K562 (cell line): ENCODE measurements at places on chromosomes 7 and 10. TPM values are rescaled to one million over a fixed set of nuclear protein-coding genes. Genes with fewer than 3 reads are reported as not detected.

- H3K36me3 ChIP-seq = peaks cover 55% of the 10 kb centered on the region; the same call in 2 of the 3 replicates
- peak overlapping the region; percentile 73 for H3K27ac ChIP-seq
- H3K4me1 ChIP-seq = peaks cover 38% of the 10 kb centered on the region
- no peaks in the 10 kb centered on the region for H3K27me3 ChIP-seq
- peak; percentile 73 for DNase-seq
Observed at GRCh38 chr10:119658274-119658673, 7.1 kb downstream of the BAG3 start.

Gene HYAL4
- not detected in 2 replicates for total RNA-seq

GRCh38 chr7:33087356-33087755 lies 21.8 kb downstream of the RP9 start:
- H3K36me3 ChIP-seq = no peaks in the 10 kb centered on the region
- H3K27me3 ChIP-seq = no peaks in the 10 kb centered on the region
- H3K4me3 ChIP-seq = no peak overlapping the region
- H3K4me1 ChIP-seq = peaks cover 12% of the 10 kb centered on the region
- no peak for DNase-seq
- no peak overlapping the region for H3K27ac ChIP-seq

GRCh38 chr7:136230210-136230609 lies 253.1 kb upstream of the MTPN start:
- H3K27me3 ChIP-seq = no peaks in the 10 kb centered on the region
- H3K27ac ChIP-seq = no peak overlapping the region
- H3K4me1 ChIP-seq = no peaks in the 10 kb centered on the region
